GM23248 (cell line): ENCODE measurements at places on chromosomes 6 and 20. TPM values are rescaled to one million over a fixed set of nuclear protein-coding genes. Genes with fewer than 3 reads are reported as not detected.

DNA sequence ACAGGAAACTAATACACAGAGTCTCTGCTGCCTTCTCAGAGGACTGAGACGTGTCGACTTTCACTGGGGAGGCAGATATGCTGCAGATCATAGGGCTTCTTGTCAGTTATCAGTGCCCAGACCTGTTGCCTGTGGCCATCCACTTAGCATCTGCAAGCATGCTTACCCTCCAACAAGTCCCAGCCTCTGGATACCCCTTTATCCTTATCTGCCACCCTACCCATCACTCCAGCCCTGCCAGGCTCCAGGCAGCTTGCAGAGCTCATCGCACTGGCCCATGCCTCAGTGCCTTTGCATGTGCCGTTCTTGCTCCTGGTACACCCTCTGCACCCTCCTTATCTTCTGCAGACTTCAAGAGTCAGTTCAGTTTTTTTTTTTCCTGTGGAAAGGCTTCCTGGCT lies 119.2 kb downstream of the TOX2 start:
- H3K27me3 ChIP-seq = no peaks in the 10 kb centered on the region
- DNase-seq = no peak
- no peaks in the 10 kb centered on the region for H3K36me3 ChIP-seq
- H3K4me3 ChIP-seq = no peak overlapping the region
- no peaks in the 10 kb centered on the region for H3K4me1 ChIP-seq

- no peak overlapping the region for H3K4me3 ChIP-seq
- no peaks in the 10 kb centered on the region for H3K4me1 ChIP-seq
- H3K27me3 ChIP-seq = 0 out of 2 replicates have a peak, but pooled peaks cover 7% of the 10 kb centered on the region
- no peak for DNase-seq
- H3K27ac ChIP-seq = no peak overlapping the region
Observed at GRCh38 chr6:163186527-163186926, 228.0 kb upstream of the QKI start.

- peak within 1 kb of the TSS; percentile 99 for H3K4me3 ChIP-seq
- no peaks in the 10 kb centered on the region for H3K36me3 ChIP-seq
- DNase-seq = peak; percentile 61
- H3K27me3 ChIP-seq = no peaks in the 10 kb centered on the region
Observed at GRCh38 chr20:19758133-19758500, at the start of gene RIN2. RIN2 (plus strand) TSS chr20:19758258; CDS start chr20:19889602, 131,344 bp downstream.

- H3K36me3 ChIP-seq = peaks cover 10% of the 10 kb centered on the region; the same call in 1 of the 2 replicates
- H3K4me1 ChIP-seq = no peaks in the 10 kb centered on the region
- DNase-seq = peak; percentile 68
- H3K4me3 ChIP-seq = peak overlapping the region; percentile 70
Observed at GRCh38 chr20:62860391-62860923, 1.2 kb downstream of the TCFL5 start.

GRCh38 chr6:117206944-117207687 lies 58.2 kb upstream of the VGLL2 start:
- DNase-seq = no peak
- no peaks in the 10 kb centered on the region for H3K27me3 ChIP-seq
- H3K4me1 ChIP-seq = no peaks in the 10 kb centered on the region
- H3K4me3 ChIP-seq = no peak overlapping the region
- no peaks in the 10 kb centered on the region for H3K36me3 ChIP-seq

- no peaks in the 10 kb centered on the region for H3K27me3 ChIP-seq
- DNase-seq = no peak
- H3K4me1 ChIP-seq = no peaks in the 10 kb centered on the region
- H3K36me3 ChIP-seq = no peaks in the 10 kb centered on the region
- H3K4me3 ChIP-seq = no peak overlapping the region
Observed at GRCh38 chr6:43883847-43884651, 114.0 kb downstream of the VEGFA start.

GRCh38 chr6:21354805-21355238 lies 238.7 kb upstream of the SOX4 start:
- no peak overlapping the region for H3K4me3 ChIP-seq
- no peaks in the 10 kb centered on the region for H3K36me3 ChIP-seq
- no peak overlapping the region for H3K27ac ChIP-seq
- H3K4me1 ChIP-seq = no peaks in the 10 kb centered on the region

- H3K4me1 ChIP-seq = no peaks in the 10 kb centered on the region
- no peak overlapping the region for H3K27ac ChIP-seq
- no peak overlapping the region for H3K4me3 ChIP-seq
- no peaks in the 10 kb centered on the region for H3K36me3 ChIP-seq
Observed at GRCh38 chr20:19330731-19331130, 118.3 kb downstream of the SLC24A3 start.

- H3K4me1 ChIP-seq = no peaks in the 10 kb centered on the region
- peaks cover 60% of the 10 kb centered on the region for H3K27me3 ChIP-seq
- H3K4me3 ChIP-seq = peak overlapping the region; percentile 71
- H3K36me3 ChIP-seq = no peaks in the 10 kb centered on the region
Observed at GRCh38 chr6:108114841-108115597, 40.5 kb upstream of the OSTM1 start.

GRCh38 chr20:36493801-36494114 lies 47.6 kb upstream of the MYL9 start:
- no peak overlapping the region for H3K4me3 ChIP-seq
- H3K27me3 ChIP-seq = no peaks in the 10 kb centered on the region
- peaks cover 50% of the 10 kb centered on the region for H3K4me1 ChIP-seq
- H3K36me3 ChIP-seq = peaks cover 24% of the 10 kb centered on the region; the same call in 1 of the 2 replicates

DNA sequence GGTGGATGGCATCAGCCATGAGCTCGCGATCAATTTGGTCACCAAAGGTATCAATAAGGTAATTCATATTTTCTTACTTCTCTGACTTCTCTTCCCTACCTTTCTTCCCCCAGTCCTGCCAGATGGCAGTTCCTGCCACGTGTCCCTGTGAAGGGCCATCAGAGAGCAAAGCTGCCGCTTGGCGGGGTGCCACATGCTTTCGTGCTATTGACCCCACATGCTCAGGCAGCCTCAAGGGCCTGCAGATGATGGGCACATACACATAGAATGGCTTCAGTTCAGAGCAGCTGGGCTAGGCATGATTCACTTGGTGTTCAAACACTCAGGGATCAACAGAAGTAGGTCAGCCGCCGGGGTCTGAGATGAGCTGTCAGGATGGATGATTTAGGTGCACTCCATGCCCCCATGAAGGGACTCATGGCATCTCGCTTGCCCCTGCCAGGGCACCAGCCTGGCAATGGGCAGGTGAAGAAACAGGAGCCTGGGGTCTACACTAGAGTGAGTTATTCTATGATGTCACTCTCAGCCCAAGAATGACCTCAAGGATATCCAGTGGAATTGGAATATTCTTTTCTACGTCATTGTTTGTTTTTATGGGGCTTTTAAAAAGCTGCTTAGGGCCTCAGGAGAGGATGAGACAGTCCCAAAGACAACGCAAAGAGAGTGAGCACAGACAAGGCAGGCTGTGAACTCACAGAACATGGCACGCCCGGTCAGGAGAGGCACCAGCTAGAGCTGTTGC lies 25.5 kb downstream of the BANF2 start:
- peaks cover 32% of the 10 kb centered on the region for H3K27me3 ChIP-seq
- DNase-seq = no peak
- H3K36me3 ChIP-seq = no peaks in the 10 kb centered on the region
- no peaks in the 10 kb centered on the region for H3K4me1 ChIP-seq
- no peak overlapping the region for H3K4me3 ChIP-seq
- H3K27ac ChIP-seq = no peak overlapping the region

GRCh38 chr6:91865889-91866288 lies 1279.0 kb upstream of the MAP3K7 start:
- no peak overlapping the region for H3K4me3 ChIP-seq
- no peaks in the 10 kb centered on the region for H3K27me3 ChIP-seq
- no peaks in the 10 kb centered on the region for H3K4me1 ChIP-seq

- no peak for DNase-seq
- no peaks in the 10 kb centered on the region for H3K36me3 ChIP-seq
- H3K27me3 ChIP-seq = no peaks in the 10 kb centered on the region
- no peaks in the 10 kb centered on the region; the same call in 1 of the 2 replicates for H3K4me1 ChIP-seq
- H3K4me3 ChIP-seq = no peak overlapping the region
Observed at GRCh38 chr6:107144666-107145065, 29.4 kb upstream of the BEND3 start.

DNA sequence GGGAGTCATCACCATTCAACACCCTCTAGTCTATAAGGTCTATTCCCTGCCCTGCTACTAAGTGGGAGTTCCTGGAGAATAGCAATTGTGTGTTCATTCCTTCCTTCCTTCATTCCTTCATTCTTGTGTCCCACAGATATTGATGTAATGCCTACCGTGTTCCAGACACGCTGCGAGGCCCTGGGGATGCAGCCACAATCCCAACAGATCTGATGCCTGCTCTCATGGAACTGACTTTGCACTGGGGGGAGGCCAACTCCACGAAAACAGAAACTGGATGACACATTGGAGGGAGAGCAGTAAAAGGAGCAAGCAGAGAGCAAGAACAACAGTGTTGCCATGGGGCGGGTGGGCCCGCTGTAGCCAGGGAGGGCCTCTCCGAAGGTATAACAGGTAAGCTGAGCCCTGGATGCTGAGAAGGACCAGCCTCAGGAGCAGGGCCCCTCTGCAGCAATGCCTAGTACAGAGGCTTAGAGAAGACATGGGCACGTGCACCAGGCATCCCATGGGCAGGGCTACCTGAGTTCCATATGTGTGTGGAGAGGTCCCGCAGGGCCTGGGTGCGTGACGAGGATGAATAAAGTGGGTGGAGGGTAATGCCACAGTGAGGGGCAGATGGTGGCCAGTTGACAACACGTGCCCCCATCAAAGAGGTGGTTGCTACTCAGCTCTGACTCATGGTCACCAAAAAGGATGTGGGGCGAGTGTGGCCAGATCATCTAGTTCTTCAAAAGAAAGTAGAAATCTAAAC lies 173.9 kb downstream of the NFATC2 start:
- H3K27ac ChIP-seq = no peak overlapping the region
- peak; percentile 47 for DNase-seq
- no peaks in the 10 kb centered on the region for H3K27me3 ChIP-seq
- H3K4me3 ChIP-seq = no peak overlapping the region
- H3K36me3 ChIP-seq = no peaks in the 10 kb centered on the region

MEI4 gene
- total RNA-seq = not detected in 2 replicates

LINC00237 gene
- not detected in 2 replicates for total RNA-seq

PLA2G7 gene
- total RNA-seq = not detected in 2 replicates
